ENCODE measurements at places on chromosomes 16 and 17.

DNA sequence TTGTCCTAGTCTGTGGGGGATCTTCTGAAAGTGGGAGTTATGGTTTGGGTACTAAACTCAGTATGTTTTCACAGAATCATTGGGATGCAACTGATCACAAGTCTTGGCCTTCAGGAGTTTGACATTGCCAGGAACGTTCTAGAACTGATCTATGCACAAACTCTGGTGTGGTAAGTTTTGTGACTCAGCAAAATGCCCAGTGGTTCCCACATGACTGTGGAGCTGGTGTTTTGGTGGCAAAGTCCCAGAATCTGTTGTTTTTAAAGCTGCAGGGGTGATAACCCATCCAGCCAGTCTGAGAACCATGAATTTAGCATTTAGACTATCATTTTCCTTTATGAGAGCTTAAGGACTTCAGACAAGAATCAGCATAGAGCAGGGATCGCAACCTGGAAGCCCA, 40.6 kb downstream of the GDE1 start:
- no peak overlapping the region for H3K27ac ChIP-seq
- no peaks in the 10 kb centered on the region for H3K4me1 ChIP-seq
- no peaks in the 10 kb centered on the region for H3K36me3 ChIP-seq
- DNase-seq = no peak

- H3K27me3 ChIP-seq = no peaks in the 10 kb centered on the region
- H3K36me3 ChIP-seq = no peaks in the 10 kb centered on the region
- no peak for DNase-seq
- peaks cover 7% of the 10 kb centered on the region for H3K4me1 ChIP-seq
- H3K4me3 ChIP-seq = no peak overlapping the region
- no peak overlapping the region for H3K27ac ChIP-seq
These were observed 17.8 kb downstream of the XYLT1 start for GRCh38 chr16:17452922-17453321.

- DNase-seq = peak; percentile 19
- no peaks in the 10 kb centered on the region for H3K36me3 ChIP-seq
- H3K27ac ChIP-seq = no peak overlapping the region
- H3K4me3 ChIP-seq = no peak overlapping the region
- H3K27me3 ChIP-seq = peaks cover 41% of the 10 kb centered on the region
These were observed 2.3 kb upstream of the SHISA6 start for GRCh38 chr17:11238705-11239104.

DNA sequence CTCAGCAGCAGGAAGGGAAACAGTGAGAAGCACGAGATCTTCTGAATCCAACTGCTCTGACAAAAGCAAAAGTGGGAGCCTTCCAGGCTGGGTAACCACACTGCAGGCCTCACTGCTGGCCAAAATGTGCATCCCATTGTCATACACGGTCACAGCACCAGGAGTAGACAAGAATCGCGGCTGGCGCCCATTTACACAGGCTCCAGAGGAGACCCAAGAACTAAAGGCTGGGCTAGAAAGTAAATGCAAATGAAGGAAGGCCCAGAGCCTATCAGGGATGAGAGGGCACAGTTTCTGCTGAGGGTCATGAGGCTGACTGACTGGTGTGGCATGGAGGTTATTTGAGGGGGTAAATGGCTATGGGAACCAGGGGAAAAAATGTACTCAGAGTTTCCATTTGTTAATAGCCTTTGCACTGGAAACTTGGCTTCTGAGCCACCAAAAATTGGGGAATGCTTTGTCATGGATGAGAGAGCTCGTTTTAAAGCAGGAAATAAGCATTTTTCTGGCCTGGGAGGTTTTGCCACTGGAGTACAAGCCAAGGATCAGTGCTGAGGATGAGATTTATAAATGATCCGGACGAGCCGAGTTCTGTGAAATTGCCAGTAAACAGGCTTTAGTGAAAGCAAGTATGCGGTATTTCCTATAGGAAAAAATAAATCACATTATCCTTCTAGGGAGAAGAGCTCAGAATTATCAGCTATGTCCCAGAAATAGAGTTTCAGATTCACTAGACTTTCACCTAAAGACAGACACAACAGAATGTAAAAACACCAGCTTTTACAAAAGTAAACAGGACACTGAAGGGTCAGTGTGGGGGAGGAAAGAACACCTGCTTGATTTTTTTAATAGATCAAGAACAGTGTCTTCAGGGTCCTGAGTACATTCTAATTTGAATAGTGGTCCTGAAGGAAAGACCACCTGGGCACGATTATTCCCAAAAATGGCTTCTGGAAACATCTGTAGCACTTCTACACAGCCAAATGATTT, 66.9 kb upstream of the GSG1L start:
- H3K27me3 ChIP-seq = no peaks in the 10 kb centered on the region
- H3K4me3 ChIP-seq = no peak overlapping the region
- peak; percentile 93 for DNase-seq
- H3K4me1 ChIP-seq = peaks cover 5% of the 10 kb centered on the region
- peak overlapping the region; percentile 81 for H3K27ac ChIP-seq

GRCh38 chr16:19123535-19124178, 9.9 kb downstream of the ITPRIPL2 start:
- peaks cover 12% of the 10 kb centered on the region for H3K36me3 ChIP-seq
- H3K4me3 ChIP-seq = no peak overlapping the region
- no peaks in the 10 kb centered on the region for H3K27me3 ChIP-seq
- no peak overlapping the region for H3K27ac ChIP-seq
- H3K4me1 ChIP-seq = peaks cover 6% of the 10 kb centered on the region
- no peak for DNase-seq
